ENCODE measurements at places on chromosomes 5 and 9.
A peak's percentile ranks its signal among the peaks of the same experiment; 100 is the strongest.

DNA sequence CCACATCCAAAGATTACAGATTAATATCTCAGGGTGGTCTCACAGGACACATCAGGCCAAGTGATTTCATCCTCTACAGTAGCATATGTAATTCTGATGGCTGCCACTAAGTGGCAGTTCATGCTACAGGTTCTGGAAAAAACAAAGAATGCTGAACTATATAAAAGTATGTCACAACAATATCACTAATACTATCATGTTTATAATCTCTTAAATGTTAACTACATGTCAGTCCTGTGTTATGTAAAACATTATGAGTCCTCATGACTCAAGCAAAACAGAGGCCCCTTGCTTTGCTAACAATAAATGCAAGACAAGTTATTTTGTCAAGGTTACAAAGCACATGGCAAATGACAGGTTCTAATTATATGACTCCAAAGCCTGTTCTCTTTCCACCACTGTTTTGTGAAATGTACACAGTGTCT, 233.2 kb downstream of the FBXL17 start:
- no peak for DNase-seq
- H3K36me3 ChIP-seq: no peaks in the 10 kb centered on the region
- H3K27ac ChIP-seq: no peak overlapping the region
- no peaks in the 10 kb centered on the region for H3K4me1 ChIP-seq
- H3K27me3 ChIP-seq: no peaks in the 10 kb centered on the region

- no peaks in the 10 kb centered on the region for H3K27me3 ChIP-seq
- H3K4me1 ChIP-seq: peaks cover 2% of the 10 kb centered on the region
- H3K4me3 ChIP-seq: no peak overlapping the region
- no peak overlapping the region for H3K27ac ChIP-seq
Measured at GRCh38 chr9:75448281-75448680, 360.0 kb downstream of the OSTF1 start.

DNA sequence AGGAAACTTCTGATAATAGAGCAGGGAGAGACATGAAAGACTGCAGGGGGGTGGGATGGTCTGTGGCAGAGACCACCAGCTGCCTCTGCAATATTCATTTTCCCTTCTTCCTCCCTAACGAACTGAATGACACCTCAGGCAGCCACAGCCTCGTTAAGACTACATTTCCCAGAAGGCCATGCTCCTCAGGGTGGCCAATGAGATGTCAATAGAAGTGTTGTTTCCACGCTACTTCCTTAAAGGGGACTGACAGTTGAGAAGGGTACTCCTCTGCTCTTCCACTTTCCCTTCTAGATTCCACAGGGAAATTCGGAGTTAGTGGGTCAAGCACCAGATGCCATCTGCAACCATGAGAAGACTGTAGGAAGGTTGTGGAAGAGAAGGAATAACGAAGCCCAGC, 52.0 kb upstream of the DAPK1 start:
- H3K4me3 ChIP-seq: no peak overlapping the region
- no peaks in the 10 kb centered on the region for H3K27me3 ChIP-seq
- no peak overlapping the region for H3K27ac ChIP-seq
- DNase-seq: no peak

GRCh38 chr9:90460220-90460619, 182.4 kb downstream of the DIRAS2 start:
- DNase-seq: no peak
- 0 out of 2 replicates have a peak, but pooled peaks cover 1% of the 10 kb centered on the region for H3K4me1 ChIP-seq
- no peak overlapping the region for H3K4me3 ChIP-seq

DNA sequence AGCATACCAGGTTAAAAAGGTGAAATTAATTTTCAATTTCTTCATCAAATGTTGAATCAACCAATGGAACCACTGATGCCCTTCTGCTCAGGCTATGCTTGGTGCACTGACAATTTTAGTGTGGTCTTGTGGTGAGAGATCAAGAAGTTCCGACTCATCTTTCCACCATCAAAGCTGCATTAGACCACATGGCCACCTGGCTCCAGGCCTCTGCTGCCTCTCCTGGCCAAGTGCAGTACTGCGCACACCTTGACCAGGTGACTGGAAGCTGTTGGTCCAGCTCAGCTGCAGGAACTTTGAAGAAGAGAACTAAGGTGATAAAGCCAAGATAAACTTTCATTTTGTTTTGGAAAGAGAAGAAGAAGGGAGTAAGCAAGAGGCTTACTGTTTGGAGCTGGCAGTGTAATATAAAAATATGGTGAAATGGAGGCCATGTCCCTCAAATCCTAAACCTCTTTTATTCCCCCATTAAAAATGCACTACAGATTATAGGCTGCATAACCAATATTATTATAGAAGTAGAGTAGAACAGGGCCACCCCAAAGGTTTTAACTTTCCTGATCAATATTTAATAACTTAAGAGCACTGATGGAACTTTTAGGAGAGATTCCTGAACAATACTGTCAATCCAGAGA, 315.5 kb upstream of the C9orf72 start:
- no peak overlapping the region for H3K27ac ChIP-seq
- H3K36me3 ChIP-seq: no peaks in the 10 kb centered on the region
- DNase-seq: peak; percentile 48
- no peaks in the 10 kb centered on the region for H3K27me3 ChIP-seq
- no peak overlapping the region for H3K4me3 ChIP-seq
- no peaks in the 10 kb centered on the region for H3K4me1 ChIP-seq

GRCh38 chr5:88425124-88425523, 156.5 kb upstream of the TMEM161B start:
- DNase-seq: no peak
- H3K27ac ChIP-seq: no peak overlapping the region
- H3K4me3 ChIP-seq: no peak overlapping the region

GRCh38 chr5:58980890-58981289, 398.0 kb downstream of the RAB3C start:
- H3K27me3 ChIP-seq: no peaks in the 10 kb centered on the region
- H3K36me3 ChIP-seq: no peaks in the 10 kb centered on the region
- H3K4me1 ChIP-seq: no peaks in the 10 kb centered on the region
- no peak for DNase-seq
- H3K27ac ChIP-seq: no peak overlapping the region

DNA sequence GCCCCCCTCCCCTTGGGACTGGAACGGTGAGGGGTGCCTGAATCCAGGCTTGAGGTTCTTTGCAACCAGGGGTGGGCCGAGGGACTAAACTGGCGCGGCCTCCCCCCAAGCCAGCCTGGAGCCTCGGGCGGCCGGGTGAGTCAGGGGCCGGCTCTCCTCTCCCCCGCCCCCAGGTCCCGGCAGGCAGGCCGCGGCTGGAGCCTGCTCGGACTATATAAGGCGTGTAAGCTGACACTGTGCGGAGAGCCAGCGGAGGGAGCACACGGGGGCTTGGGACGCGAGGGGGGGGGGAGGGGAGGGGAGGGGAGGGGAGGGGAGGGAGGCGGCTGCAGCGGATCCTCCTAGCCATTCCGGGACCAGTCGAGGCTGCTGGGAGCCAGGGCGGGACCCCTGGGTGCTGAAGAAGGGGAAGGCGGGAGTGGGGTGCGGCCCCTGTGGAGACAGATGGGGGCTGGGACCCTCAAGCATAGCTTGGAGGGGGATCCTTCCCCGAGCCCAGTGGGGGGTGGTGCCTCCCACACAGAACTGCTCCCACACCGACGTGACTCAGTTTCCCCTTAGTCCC, 595 bp downstream of the PDLIM7 start:
- H3K27me3 ChIP-seq: no peaks in the 10 kb centered on the region
- DNase-seq: no peak
- H3K27ac ChIP-seq: no peak overlapping the region
- H3K4me1 ChIP-seq: peaks cover 15% of the 10 kb centered on the region
- H3K36me3 ChIP-seq: peaks cover 2% of the 10 kb centered on the region

GRCh38 chr5:133319905-133320520, 268.2 kb downstream of the HSPA4 start:
- H3K36me3 ChIP-seq: no peaks in the 10 kb centered on the region
- peaks cover 4% of the 10 kb centered on the region for H3K4me1 ChIP-seq
- H3K27ac ChIP-seq: no peak overlapping the region
- H3K4me3 ChIP-seq: no peak overlapping the region
- H3K27me3 ChIP-seq: no peaks in the 10 kb centered on the region
- DNase-seq: no peak

- no peak overlapping the region for H3K4me3 ChIP-seq
- H3K36me3 ChIP-seq: no peaks in the 10 kb centered on the region
- no peak overlapping the region for H3K27ac ChIP-seq
- no peaks in the 10 kb centered on the region for H3K27me3 ChIP-seq
- DNase-seq: no peak
Measured at GRCh38 chr5:38569180-38569579, 12.7 kb upstream of the LIFR start.

GRCh38 chr5:142944140-142944539, 174.0 kb downstream of the ARHGAP26 start:
- no peak overlapping the region for H3K27ac ChIP-seq
- H3K27me3 ChIP-seq: no peaks in the 10 kb centered on the region
- no peaks in the 10 kb centered on the region for H3K4me1 ChIP-seq
- DNase-seq: no peak
- H3K36me3 ChIP-seq: no peaks in the 10 kb centered on the region

DNA sequence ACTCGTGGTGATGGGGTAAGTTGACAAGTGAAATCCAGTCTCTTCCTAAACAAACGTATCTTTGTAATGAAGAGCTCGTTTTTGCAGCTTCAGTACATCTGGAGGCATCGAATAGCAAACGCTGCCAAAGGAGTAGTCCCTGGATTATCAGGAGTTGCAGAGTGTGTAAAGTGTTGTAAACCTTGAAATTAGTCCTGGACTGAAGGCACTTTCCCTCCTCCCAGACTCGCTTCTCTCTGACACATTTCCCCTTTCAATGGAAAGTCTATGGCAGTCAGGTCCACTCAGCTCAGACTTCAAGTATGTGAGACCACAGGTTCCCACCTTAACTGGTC, 1.5 kb upstream of the PBX3 start:
- DNase-seq: no peak
- no peak overlapping the region for H3K27ac ChIP-seq
- no peaks in the 10 kb centered on the region for H3K27me3 ChIP-seq

- no peak for DNase-seq
- H3K27me3 ChIP-seq: no peaks in the 10 kb centered on the region
- no peak overlapping the region for H3K27ac ChIP-seq
- peaks cover 7% of the 10 kb centered on the region for H3K4me1 ChIP-seq
- H3K36me3 ChIP-seq: no peaks in the 10 kb centered on the region
- H3K4me3 ChIP-seq: no peak overlapping the region
Measured at GRCh38 chr5:1950708-1951103, 68.0 kb upstream of the IRX4 start.

DNA sequence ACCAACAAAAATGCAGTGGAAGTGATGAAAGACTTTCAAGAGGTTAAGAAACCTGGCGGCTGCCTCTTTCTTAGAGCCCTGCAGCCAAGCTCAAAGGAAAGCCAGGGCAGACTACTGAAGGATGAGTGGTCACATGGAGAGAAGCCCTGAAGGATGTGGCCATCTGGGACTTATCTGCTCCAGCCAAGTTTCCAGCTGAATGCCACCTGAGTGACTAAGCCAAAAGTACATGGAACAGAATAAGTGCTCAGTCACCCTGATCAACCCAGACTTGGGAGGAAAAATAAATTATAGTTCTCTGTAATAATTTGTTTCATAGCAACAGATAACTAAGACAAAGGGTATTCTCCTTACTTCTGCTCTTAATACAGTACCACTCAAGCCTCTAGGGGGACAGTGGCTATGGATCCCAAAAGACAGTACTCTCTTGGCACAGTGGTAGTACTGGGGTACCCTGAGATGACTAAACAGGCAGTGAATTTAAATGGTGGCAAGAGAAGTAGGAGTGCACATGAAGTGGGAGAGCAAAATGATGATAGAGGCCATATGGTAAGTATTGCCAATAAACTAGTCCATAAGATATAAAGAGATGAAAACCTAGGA, 182.3 kb downstream of the ELAVL2 start:
- no peaks in the 10 kb centered on the region for H3K36me3 ChIP-seq
- no peaks in the 10 kb centered on the region for H3K27me3 ChIP-seq
- H3K4me3 ChIP-seq: no peak overlapping the region
- DNase-seq: no peak
- H3K4me1 ChIP-seq: no peaks in the 10 kb centered on the region

DNA sequence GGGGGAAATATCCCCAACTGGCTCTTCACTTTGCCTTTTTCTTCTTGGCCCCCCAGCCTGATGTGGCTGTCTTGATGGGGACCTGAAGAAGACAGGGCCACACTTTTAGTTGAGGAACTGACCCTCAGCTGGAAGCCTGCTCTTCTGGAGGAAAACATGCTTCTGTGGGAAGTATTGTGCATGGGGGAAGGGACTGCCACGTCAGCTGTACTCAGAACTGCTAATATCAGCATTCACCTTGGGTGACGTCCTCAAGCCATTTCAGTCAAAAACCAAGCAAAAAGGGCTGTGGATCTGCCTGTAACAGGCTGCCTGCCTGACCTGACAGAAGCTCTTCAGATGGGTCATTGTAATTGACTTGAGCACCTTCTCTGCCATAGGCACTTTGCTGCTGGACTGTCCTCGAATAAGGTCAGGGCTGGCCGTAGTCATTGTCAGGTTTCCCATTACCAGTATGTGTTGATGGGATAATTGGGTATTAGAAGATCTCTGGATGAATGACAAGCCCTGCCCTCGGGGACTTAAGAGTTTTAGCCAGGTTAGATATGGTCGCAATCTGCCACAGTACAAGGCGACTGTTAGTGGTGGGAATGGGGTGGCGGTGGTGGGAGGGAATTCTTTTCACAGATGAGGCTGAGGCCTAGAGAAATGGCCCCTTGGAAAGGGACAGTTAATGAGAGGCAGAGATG, 10.4 kb downstream of the RAI14 start:
- no peaks in the 10 kb centered on the region for H3K27me3 ChIP-seq
- no peak overlapping the region for H3K4me3 ChIP-seq
- H3K36me3 ChIP-seq: no peaks in the 10 kb centered on the region
- no peak for DNase-seq
- H3K4me1 ChIP-seq: peaks cover 3% of the 10 kb centered on the region

- no peak for DNase-seq
- H3K27me3 ChIP-seq: no peaks in the 10 kb centered on the region
- H3K36me3 ChIP-seq: peaks cover 3% of the 10 kb centered on the region
- H3K4me1 ChIP-seq: no peaks in the 10 kb centered on the region
Measured at GRCh38 chr9:32571969-32572899, 725 bp downstream of the NDUFB6 start.

GRCh38 chr5:117473165-117473564, 898.5 kb upstream of the SEMA6A start:
- no peaks in the 10 kb centered on the region for H3K27me3 ChIP-seq
- H3K4me3 ChIP-seq: no peak overlapping the region
- H3K36me3 ChIP-seq: no peaks in the 10 kb centered on the region
- DNase-seq: no peak
- no peak overlapping the region for H3K27ac ChIP-seq

DNA sequence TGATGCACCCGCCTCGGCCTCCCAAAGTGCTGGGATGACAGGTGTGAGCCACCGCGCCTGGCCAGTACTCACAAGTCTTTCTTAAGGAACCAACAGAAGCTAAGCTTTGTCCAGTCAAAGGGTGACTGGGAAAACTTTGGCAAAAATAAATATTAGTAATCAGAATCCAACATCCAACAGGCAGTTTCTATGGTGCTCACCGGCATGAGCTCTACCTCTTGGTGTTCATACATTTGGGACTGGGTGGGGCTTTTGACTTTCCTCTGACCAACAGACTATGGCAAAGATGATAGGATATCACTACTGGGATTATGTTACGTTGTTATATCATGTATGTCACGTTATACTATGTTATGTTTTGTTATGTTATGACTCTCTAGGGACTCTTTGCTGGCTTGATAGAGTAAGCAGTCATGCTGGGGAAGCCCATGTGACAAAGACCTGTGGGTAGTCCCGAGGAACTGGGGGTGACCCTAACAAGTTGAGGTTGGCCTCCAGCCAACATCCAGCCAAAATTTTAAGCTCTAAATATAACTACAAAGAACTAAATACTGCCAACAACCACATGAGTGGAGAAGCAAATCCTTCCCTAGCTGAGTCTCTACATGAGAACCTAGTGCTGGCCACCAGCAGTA, 6.0 kb downstream of the RASGEF1C start:
- H3K4me3 ChIP-seq: no peak overlapping the region
- DNase-seq: no peak
- no peak overlapping the region for H3K27ac ChIP-seq
- H3K27me3 ChIP-seq: peaks cover 4% of the 10 kb centered on the region
